Umbilical cord (tissue), 2 donors: ENCODE measurements at places on chromosomes 16 and 17. TPM values are rescaled to one million over a fixed set of nuclear protein-coding genes. Genes with fewer than 3 reads are reported as not detected.

The CPHXL2 gene
- not detected for total RNA-seq

The ODAD4 gene
- total RNA-seq = not detected

- peak; percentile 87 for DNase-seq
Observed at GRCh38 chr17:49753959-49754391, 10.0 kb downstream of the FAM117A start.

GRCh38 chr17:78962345-78962983, 17.3 kb downstream of the LGALS3BP start:
- no peak for DNase-seq

DNA sequence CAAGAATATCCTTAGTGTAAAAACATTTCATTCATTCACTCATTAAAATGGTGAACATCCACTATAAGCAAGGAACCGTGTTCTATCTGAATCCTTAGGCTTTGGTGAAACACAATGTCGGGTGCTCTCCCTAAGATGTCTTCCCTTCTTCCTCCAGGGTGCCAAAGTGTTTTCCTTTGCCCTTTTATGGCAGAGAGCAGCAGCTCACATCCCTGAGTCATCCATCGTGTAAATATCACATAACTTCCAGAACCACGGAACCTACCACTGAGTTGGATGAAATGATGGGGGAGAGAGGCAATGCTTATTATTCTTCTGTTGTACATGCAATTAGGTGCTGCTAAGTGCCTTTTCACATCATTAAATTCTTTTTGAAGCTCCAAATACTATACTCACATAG, 50.2 kb downstream of the DNAH3 start:
- no peak for DNase-seq

- DNase-seq = no peak
Observed at GRCh38 chr16:3592559-3592958, 15.4 kb upstream of the NLRC3 start.

- DNase-seq = no peak
Observed at GRCh38 chr16:13503960-13504635, 415.9 kb upstream of the ERCC4 start.

- DNase-seq = no peak
Observed at GRCh38 chr17:8264320-8264719, 15.2 kb downstream of the PFAS start.

- DNase-seq = no peak
Observed at GRCh38 chr17:44334727-44335126, 10.1 kb upstream of the SLC25A39 start.
